SK-N-DZ (cell line): ENCODE measurements at places on chromosomes 13 and 19.

DNA sequence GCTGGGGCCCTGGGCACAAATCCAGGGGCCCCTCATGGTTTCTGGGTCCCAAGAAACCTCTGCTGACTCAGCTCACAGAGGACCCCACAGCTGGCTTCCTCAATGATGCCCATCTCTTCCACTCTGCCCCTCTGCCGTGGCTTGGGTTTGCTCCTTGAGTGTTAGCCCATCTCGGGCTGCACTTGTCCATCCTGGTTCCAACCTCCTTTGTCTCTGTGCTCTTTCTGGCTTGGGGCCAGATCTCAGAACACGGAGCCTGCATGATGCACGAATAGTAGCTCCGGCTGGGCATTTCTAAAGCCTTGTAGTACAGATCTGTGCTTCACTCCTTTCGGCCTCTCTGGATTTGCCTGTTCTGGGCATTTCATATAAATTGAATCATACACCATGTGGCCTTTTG is 53.8 kb downstream of the F2RL3 start:
- no peak for DNase-seq

DNA sequence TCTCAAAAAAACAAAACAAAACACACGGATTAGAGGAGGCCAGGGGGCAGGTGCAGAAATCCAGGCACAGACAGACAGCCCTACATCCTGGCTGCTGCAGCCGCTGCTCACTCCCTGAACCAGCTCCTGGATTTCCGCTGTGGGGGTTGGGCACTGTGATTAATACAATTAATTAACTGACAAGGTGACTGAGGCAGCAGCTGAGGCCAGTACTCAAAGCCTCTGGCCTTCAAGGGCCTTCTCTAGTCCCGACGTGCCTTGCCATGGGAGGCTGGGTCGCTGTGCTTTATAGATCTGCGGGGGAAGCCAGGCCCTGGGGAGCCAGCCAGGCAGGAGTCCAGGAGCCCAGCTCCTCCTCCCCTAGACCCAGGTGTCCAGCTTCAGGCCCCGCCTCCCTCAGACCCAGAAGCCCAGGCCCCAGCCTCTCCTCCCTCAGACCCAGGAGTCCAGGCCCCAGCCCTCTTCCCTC is 4.6 kb downstream of the NECTIN2 start:
- DNase-seq: no peak

DNA sequence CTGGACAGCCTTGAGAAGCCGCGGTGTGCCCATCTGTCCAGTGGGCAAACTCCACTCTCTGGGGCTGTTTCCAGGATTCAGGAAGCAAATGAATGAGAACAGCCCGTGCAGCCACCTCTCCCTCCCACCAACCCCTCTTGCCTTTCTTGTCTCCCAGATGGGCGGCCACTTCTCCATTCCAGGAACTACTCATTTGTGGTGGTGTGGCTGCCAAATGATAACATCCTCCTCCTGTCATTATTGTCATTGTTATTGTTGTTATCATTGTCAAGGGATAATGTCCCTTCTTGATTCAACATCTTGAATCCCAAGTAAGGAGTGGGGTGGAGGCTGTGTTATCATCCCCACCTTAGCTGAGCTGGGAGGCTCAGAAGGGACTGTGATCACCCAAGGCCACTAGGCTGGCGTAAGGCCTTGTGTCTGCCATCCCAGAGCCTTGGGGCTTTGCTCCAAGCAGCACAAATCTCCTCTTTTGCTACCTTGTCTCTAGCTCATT is 1.6 kb downstream of the DNM2 start:
- DNase-seq: no peak

DNA sequence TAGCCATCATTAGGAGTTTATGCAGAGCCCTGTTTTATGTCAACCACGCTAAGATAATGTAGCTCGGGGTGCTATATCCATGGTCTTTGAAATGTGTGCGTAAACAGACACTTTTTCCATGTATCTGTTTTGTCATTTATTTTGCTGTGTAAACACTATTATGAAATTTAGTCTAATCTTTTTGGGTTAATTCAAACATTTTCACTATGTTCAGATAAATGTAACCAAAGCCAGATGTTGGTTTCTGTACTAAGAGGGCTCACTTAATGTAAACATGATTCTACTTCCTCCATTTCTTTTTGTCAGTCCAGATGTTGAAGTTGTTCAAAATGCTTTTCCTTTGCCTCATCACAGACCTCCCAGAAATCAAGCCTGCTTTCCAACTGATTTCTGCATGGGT is 499.5 kb upstream of the GPC6 start:
- peak; percentile 29 for DNase-seq

DNA sequence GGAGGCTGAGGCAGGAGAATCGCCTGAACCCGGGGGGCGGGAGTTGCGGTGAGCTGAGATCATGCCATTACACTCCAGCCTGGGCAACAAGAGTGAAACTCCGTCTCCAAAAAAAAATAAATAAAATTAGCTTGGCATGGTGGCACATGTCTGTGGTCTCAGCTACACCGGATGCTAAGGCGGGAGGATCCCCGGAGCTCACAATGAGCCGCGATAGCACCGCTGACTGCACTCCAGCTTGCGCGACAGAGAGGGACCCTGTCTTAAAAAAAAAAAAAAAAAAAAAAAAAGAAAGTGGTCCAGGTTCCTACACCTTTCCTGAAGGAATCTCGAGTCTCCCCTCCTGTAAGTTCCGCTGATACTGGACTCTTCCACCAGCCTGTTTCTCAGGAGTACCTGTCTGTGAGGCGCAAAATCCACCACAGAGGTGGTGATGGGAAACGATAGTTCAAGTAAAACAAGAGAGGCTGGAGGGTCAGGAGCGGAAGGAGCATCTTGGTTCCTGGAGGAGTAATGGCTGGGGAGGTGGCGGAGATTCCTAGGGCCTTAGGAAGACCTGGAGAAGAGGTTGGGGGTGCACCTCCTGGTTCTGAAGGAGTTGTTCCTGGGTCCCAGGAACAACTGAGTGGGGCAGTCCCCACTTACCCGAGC is 471 bp downstream of the FUT1 start:
- DNase-seq: no peak

- no peak for DNase-seq
Observed at GRCh38 chr13:108775597-108775996, 146.2 kb downstream of the MYO16 start.

GRCh38 chr19:43641333-43641732 is 1.7 kb upstream of the CADM4 start:
- DNase-seq: no peak

- no peak for DNase-seq
Observed at GRCh38 chr19:35587321-35587720, 1.3 kb downstream of the PMIS2 start.

DNA sequence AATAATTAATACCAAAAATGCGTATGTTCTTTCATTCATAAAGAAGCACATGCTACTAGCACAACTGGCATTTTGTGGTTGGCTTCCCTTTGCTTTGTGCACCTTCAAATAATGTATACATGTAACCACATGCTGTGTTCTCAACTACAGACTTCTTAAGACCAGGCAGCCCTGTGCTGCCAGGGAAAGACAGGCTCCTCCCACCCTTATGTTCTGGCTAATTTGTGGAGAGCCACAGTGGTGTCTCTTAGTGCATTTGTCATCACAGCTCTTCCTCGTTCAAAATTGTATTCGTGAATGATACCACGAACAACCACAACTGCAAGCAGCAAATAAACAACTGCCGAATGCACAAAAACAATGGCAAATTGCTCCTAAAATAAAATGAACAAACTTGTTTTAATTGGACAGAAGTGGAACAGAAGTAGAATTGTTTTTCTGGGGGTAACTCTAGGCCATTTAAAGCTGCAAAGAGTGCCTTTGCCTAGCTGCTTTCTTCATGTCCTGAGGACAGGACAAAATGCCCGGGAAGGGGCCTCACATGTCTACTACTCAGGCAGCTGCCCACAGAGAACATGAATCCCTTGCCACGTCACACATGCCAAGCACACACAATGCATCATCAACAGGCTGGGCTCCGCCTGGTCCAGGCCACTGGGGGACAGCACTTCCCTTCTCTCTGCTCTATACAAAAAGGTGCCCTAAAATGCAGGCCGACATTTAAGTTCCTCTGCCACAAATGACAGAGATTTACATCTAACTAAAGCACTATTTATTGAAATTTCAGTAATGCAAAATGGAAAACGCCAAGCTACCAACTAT is 21.7 kb downstream of the IRS2 start:
- DNase-seq: no peak

GRCh38 chr19:6772028-6772865 is at the start of gene VAV1:
TSS of gene VAV1 (plus strand) at chr19:6772708. CDS start at chr19:6772808, 100 bp downstream.
- DNase-seq: no peak

- no peak for DNase-seq
Observed at GRCh38 chr13:105207572-105208293, 1327.7 kb downstream of the EFNB2 start.

GRCh38 chr19:54893406-54893805 is 12.5 kb upstream of the NCR1 start:
- no peak for DNase-seq

GRCh38 chr19:19214892-19215291 is 3.1 kb downstream of the NCAN start:
- DNase-seq: no peak

GRCh38 chr13:113499936-113500335 is 9.4 kb upstream of the DCUN1D2 start:
- no peak for DNase-seq

GRCh38 chr19:16208064-16208759 is 10.5 kb downstream of the AP1M1 start:
- no peak for DNase-seq

DNA sequence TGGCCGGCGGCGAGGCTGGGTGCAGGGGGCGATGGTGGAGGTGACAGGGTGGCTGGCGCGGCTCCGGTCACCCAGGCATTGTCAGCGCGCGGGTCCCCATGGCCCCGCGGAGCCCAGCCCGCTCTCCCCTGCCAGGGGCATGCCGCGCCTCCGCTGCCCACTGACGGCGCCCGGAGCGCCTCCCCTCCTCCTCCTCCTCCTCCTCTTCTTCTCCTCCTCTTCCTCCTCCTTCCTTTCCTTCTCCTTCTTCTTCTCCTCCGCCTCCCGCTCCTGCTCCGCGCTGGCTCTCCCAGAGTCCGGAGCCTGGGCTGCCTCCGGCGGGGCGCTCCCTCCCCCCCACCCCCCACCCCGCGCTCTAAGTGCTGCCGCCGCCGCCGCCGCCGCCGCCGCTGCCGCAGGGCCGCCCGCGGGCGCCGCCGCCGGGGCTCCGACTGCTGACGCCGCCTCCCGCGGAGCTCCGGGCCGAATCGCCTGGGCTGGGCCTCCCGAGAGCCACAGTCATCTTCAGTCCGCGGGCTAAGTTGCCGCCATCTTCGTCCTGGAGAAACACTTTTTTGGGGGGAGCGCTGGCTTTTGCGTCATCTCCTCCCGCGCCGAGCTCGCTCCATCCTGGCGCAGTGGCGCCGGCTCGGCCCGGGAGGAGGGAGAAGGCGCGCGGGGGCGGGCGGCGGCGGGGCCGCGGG is 348.3 kb downstream of the LIG4 start:
- DNase-seq: peak; percentile 53

GRCh38 chr13:112348642-112349345 is 27.4 kb upstream of the SPACA7 start:
- no peak for DNase-seq

- DNase-seq: peak; percentile 82
Observed at GRCh38 chr13:97339019-97339987, 94.7 kb upstream of the RAP2A start.

DNA sequence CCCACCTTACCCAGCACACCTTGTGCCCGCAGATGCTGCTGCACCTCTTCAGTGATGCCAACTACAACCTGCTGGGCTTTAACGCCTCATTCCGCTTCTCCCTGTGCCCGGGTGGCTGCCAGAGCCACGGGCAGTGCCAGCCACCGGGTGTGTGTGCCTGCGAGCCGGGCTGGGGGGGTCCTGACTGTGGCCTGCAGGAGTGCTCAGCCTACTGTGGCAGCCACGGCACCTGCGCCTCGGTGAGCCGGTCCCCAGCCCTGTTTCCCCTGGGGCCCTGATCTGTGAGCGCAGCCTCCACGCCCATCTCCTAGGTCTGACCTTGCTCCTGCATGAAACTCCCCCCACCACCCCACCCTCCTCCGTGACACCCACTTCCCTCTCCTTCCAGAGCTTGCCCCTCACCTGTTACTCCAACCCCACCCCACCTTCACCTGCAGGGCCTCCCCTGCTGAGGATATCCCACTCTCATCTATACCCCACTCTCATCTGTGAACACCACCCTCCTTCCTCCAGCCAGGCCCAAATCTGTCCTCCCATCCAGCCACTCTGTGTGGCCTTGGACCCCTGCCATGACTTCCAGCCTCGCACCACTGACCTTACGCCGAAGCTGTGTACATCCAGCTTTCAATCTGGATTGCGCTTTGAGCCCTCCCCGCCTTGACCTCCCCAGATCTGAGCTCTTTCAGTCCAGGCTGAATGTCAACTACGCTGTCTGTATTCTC is 8.7 kb downstream of the MEGF8 start:
- DNase-seq: no peak
